Tibial nerve (tissue), 4 donors: ENCODE measurements at places on chromosomes 5 and 9.

GRCh38 chr9:100028201-100028784, 70.5 kb downstream of the ERP44 start:
- DNase-seq, result peak; percentile 75
- H3K27me3 ChIP-seq, result no peaks in the 10 kb centered on the region
- no peaks in the 10 kb centered on the region for H3K36me3 ChIP-seq
- H3K4me3 ChIP-seq, result no peak overlapping the region
- H3K4me1 ChIP-seq, result no peaks in the 10 kb centered on the region
- no peak overlapping the region for H3K27ac ChIP-seq

- no peak overlapping the region for H3K4me3 ChIP-seq
- H3K36me3 ChIP-seq, result peaks cover 15% of the 10 kb centered on the region
- no peak overlapping the region for H3K27ac ChIP-seq
Observed at GRCh38 chr5:36172599-36172998, 20.7 kb downstream of the SKP2 start.

DNA sequence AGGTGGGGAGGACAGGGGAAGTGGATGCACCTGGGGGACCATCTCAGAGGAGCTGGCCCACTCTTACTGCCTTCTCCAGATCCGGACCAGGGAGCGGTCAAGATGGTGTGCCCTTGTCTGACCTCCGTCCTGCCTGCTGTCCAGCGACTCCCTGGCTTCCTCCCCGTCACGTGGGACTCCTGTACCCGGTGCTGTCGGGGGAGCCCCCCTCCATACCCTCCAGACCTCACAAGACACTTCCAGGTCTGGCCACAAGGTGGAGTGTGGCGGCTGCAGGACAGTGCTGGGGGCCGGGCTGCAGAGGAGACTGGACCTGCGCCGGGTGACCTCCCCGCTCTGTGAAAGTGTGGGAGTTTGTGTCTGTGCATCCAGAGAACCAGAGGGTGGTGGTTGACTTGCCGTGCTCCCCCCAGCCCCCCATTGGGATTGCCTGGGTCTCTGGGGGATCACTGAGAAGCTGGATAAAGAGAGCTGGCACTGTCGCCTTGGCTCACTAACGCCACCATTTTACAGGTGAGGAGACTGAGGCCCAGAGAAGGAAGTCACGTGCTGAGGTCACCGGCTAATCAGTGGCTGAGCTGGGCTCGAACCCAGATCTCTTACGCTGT, 1.9 kb upstream of the CRB2 start:
- no peaks in the 10 kb centered on the region for H3K4me1 ChIP-seq
- H3K36me3 ChIP-seq, result no peaks in the 10 kb centered on the region
- no peak overlapping the region for H3K27ac ChIP-seq

GRCh38 chr9:137304383-137305059, 2.5 kb upstream of the NRARP start:
- no peak for DNase-seq
- H3K4me3 ChIP-seq, result peak overlapping the region; percentile 32
- H3K27me3 ChIP-seq, result peaks cover 75% of the 10 kb centered on the region
- H3K4me1 ChIP-seq, result peaks cover 38% of the 10 kb centered on the region

- no peak overlapping the region for H3K4me3 ChIP-seq
- DNase-seq, result no peak
- no peaks in the 10 kb centered on the region for H3K36me3 ChIP-seq
- H3K27ac ChIP-seq, result no peak overlapping the region
- H3K27me3 ChIP-seq, result no peaks in the 10 kb centered on the region
Observed at GRCh38 chr5:25301836-25302235, 657.1 kb upstream of the CDH10 start.

DNA sequence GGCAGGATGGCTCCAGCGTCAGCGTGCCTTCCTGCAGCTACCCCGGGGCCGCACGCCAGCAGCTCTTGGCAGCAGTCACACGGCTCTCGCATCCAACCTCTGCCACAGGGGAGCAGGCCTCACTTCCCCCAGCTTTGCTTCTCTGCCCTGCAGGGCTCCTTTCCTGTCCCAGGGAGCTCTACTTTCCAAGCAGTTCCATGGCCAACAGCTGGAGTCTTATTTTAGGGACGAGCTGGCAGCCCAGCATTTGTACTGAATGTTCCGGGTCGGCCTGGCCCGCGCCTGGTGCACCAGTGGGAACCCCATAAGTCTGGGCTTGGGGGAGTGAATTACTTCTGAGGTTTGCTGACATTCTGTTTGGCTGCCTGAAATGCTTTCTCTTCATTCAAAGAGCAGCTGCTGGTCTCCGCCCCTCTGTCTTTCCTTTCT, 34.6 kb downstream of the GADD45G start:
- peak overlapping the region; percentile 63 for H3K27ac ChIP-seq
- H3K4me3 ChIP-seq, result no peak overlapping the region
- H3K4me1 ChIP-seq, result peaks cover 17% of the 10 kb centered on the region
- H3K27me3 ChIP-seq, result no peaks in the 10 kb centered on the region
- DNase-seq, result peak; percentile 51

DNA sequence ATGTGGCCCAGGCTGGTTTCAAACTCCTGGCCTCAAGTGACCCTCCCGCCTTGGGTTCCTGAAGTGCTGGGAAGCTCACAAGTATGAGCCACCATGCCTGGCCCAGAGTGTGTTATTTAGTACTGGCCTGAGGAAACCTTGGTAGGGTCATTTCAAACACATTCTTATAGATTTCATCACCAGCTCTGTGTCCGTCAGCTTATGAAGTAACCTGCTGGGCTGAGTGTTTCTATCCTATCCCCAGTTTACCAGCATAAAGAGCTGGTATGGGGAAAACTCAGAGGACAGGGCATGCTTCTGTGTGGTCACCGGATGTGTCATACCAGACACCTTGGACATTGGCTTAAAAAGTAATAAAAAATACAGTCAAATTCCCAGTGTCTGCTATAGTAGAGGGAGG, 45.3 kb downstream of the PTPN3 start:
- H3K27me3 ChIP-seq, result no peaks in the 10 kb centered on the region
- H3K27ac ChIP-seq, result no peak overlapping the region
- H3K36me3 ChIP-seq, result no peaks in the 10 kb centered on the region
- no peaks in the 10 kb centered on the region for H3K4me1 ChIP-seq

GRCh38 chr5:41637424-41637823, 127.0 kb upstream of the PLCXD3 start:
- no peak overlapping the region for H3K27ac ChIP-seq
- no peaks in the 10 kb centered on the region for H3K4me1 ChIP-seq
- H3K27me3 ChIP-seq, result no peaks in the 10 kb centered on the region
- DNase-seq, result no peak

DNA sequence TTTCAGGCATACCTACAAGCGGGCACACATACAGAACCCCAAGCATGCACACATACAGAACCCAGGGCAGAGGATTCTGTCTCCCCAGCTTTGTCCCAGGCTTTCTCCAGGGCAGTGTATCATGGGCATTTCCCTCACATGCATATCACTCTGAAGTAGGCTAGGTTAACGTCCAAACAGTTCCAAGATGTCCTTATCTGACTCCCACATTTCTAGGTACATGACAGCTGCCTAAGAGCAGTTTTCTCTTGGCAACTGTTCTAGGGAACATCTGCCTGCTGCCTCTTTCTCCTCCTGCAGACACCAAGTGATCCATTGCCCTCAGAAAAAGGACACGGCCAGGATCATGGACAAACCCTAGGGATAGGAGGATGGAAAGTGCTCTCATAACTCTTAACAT, 84.9 kb upstream of the NR3C1 start:
- H3K27ac ChIP-seq, result no peak overlapping the region
- H3K27me3 ChIP-seq, result no peaks in the 10 kb centered on the region
- H3K4me1 ChIP-seq, result no peaks in the 10 kb centered on the region
- no peak for DNase-seq
- H3K36me3 ChIP-seq, result no peaks in the 10 kb centered on the region
- H3K4me3 ChIP-seq, result no peak overlapping the region

DNA sequence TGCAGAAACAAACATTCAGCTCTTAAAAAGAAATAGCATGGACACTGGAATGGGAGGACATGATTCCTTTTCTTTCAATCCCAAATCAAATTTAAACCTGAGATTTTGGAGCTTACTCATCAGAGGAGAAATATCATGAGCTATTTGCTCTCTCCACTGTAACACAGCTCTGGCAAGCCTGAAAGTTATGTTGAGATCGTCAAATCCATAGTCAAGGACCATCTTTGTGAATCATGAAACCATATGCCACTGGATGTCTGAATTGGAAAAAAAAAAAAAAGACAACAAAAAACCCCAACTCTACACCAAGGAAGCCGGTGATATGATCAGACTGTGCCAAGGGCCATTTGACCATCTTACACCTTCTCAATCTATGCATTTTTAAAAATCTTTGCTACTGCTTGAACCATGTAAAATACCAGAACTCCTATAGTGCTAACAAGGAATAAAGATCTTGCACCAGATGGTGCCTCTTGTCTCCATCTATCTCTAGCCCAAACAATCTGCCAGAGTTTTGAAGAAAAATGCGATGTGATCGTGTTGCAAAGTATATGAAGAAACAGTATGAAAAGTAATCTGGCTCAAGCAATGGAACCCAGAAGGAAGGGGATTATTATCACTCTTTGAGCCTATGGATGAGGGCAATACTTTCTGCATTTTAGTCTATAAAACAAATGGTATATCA, 138.1 kb upstream of the MEF2C start:
- H3K36me3 ChIP-seq, result no peaks in the 10 kb centered on the region
- no peaks in the 10 kb centered on the region for H3K4me1 ChIP-seq
- no peak for DNase-seq
- no peaks in the 10 kb centered on the region for H3K27me3 ChIP-seq
- no peak overlapping the region for H3K4me3 ChIP-seq

DNA sequence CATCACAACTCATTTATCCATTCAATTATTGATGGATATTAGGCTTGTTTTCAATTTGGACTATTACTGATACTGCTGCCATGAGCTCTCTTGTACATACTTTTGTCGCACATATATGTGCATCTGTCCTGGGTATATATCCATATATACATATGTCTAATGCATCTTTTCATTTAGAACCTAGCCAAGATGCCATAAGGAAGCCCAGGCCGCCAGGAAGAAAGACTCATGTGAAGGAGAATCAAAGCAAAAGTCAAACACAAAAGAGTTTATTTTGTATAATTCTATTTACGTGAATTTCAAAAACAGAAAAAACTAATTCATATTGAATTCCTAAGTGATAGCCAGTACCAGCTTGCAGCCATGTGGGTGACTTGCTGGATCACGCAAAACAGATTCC, 79.0 kb downstream of the ADAMTS12 start:
- DNase-seq, result no peak
- no peaks in the 10 kb centered on the region for H3K27me3 ChIP-seq
- no peak overlapping the region for H3K4me3 ChIP-seq
